ENCODE measurements at places on chromosomes 4 and X. TPM values are rescaled to one million over a fixed set of nuclear protein-coding genes. Genes with fewer than 3 reads are reported as not detected.

The BMP3 gene
- total RNA-seq, result 0.21 TPM

DNA sequence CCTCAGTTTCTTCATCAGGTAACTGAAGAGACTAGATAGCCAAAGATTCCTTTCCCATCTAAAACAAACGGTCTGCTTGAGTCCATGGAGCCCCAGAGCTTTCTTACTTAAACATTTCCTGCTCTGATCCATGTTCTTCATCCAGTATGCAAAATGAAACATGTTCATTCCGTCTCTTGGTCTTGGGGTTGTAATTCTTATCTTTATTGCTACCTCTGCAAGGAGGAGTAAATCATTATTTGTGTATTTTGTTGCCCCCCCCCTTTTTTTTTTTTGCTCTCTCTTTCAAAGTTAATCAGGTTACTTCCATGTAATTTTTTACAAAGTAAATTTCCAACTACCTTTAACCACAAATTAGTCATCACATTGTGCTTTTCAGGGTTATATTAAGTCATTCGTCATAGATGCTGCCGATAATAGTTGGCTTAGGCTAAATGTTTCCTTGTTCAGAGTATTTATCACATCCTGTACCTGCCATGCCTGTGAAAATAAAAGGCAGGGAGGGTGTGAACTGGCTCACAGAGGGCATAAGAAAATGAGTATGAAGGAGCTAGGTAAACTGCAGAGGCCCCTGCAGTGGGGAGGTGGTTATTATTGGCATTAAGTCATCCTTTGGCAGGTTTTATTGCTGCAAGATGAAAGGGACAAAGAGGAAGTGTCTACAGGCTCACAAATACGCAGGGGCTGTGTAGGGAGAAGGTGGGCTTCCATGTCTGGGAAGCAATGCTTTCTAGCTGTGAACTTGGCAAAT, 76.7 kb upstream of the HS3ST1 start:
- DNase-seq, result no peak

The GPRASP2 gene
- total RNA-seq, result 14.4 TPM

GRCh38 chr4:53575552-53575951, 15.7 kb downstream of the LNX1 start:
- DNase-seq, result no peak

The ZNF280C gene
- total RNA-seq, result 4.4 TPM

- no peak for DNase-seq
These were observed 286.5 kb downstream of the EPHA5 start for GRCh38 chr4:65383589-65384305.

Measured in HFFc6 (cell line).